ENCODE measurements at places on chromosomes 13 and 19.

DNA sequence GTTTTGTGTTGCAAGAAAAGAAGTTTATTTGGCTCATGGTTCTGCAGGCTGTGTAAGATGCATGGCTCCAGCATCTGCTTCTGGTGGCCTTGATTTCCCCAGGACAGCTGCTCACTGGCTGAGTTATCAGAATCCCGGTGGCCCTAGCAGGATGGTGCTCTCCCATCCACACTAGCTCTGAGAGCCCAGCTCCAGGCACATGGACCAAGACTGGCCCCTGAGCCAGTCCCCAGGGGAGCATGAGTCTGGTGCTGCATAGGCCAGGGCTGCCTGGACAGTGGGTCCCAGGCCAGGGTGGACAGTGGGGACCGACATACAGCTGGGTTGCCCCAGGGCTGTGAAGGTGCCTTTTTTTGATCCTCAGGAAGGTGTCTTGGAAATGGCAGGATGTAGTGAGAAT, 10.4 kb downstream of the ADGRE2 start:
- no peak for DNase-seq

DNA sequence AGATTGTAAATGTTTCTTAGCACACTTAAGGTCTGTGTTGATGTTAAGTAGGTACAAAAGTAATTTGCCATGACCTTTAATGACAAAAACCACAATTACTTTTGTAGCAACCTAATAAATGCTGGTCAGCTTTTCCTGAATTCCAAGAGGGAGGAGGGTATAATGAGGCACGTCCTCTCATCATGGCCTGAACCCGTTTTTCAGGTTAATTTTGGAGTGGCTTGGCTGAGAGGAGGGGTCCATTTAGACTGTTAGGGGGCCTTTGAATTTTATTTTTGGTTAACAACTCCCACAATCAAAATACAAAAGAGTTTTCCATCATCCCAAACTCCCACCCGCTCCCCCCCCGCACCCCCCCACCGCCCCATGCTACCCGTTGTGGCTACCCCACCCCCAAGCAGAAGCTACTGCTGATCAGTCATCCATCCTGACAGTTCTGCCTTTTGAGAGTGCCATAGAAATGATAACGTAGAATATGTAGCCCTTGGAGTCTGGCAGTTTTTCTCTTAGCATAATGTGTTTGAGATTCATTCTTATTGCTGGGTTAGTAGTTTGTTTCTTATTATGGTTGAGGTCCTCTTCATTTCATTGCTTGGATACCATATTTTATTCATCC, 14.4 kb upstream of the PLEKHF1 start:
- no peak for DNase-seq

DNA sequence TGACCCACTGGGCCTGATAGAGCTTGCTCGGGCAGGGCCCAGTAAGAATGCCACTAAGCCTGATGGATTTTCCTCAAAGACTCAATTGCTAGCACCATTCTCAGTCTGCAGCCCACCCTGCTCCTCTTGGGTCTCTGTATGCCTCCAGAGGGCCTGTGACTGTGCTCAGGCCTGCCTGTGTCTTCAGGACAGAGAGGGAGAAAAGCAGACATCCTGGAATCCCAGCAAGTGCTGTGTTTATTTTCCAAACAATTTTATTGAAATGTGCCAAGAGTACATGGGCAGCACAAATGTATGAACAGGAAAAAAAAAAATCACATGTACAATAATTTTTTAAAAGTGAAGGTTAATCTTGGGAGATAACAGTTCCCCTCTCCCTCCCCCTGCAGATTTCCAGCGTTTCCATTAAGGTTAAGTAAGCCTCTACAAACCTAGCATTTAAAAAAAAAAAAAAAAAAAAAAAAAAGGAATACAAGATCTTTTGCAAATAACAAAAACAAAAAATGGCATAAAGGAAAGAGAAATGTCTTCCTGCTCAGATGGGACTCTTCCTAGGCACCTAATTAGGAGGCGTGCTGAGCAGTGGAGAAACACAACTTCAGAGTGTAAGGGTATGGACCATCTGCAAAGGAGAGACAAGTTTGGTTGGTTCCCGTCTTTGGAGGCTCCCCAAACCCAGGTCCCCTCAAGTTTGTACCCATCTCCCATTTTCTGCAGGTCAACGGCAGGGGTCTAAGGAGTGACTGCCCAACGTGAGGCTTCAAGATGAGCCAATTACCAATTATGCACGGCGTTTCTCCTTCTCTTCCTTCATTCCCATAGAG, 4.8 kb upstream of the ECH1 start:
- DNase-seq = no peak

DNA sequence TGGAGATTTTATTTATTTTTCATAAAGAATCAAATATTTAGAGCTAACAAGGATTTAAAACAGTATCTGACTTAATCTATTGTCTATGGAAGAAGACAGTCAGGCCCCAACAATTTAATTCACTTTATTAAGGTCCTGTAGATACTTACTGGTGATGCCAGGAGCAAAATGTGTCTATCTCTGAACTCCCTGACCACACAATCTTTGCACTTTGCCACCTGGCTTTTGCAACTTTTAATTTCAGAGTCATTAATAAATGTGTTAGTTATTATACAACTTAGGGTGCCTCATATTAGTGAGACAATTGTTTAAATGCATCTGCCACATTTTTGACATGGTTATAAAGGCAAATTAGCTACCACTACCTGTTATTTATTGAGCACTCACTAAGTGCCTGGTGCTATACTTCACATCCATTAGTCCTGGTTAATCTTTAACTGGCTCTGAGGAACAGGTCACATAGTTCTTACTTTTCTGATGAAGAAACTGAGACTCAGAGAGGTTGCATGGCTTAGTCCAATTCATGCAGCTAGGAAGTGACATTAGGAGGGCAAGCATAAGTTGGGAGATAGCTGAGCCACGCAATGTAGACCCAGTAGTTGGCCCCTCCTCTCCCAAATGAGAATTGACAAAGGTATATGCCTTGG, 297.9 kb downstream of the DCT start:
- DNase-seq = no peak

GRCh38 chr13:52850396-52851136, 2.1 kb upstream of the PCDH8 start:
- DNase-seq = no peak

DNA sequence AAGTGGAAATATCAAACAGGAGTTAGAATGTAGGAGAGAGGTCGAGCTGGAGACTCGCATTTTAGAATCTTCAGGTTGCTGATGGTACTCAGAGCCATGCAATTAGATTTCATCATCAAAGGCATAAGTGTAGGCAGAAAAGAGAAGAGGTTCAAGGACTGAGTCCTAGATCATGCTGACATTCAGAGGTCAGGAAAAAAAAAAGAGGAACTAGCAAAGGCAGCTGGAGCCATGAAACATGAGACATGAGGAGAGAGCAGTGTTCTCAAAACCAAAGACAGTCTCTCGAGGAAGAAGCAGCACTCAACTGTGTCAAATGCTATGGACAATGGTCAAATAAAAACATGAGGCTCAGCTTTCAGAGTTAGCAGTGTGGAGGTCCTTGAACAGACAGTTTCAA, 12.4 kb upstream of the TPP2 start:
- DNase-seq = no peak

DNA sequence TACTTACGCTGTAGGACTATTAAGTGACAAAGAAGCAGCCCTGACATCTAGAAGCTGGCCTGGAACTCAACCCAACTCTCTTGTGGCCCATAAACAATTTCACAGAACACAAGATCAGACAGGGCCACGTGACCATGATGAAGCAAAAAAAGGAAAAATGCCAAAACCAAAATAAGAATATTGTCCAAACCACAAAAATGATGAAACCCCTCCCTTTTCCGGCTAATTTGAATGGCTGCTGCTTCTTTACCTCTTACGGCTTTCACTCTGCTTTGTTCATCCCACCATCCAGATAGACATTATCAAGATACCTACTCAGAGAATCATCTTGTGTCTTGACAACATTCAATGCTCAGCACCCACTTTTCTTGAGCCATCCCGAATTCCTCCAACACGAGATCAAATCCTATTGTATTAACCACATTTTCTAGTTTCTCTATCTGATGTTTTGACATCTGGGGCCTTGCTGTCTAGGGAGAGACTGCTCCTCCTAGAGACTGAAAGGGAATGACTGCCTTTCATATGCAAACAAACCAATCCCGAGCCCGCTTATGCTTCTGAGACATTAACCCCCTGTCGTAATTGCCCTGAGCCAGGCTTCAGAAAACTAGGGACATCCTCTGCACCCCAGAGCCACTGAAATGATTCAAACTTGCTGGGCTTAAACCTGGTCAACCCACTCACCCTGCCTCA, 186.3 kb downstream of the TDRD3 start:
- DNase-seq = no peak

- no peak for DNase-seq
Measured at GRCh38 chr19:49190781-49191180, 33.2 kb downstream of the TRPM4 start.

- DNase-seq = no peak
Measured at GRCh38 chr19:27652281-27652680, 1560.7 kb downstream of the UQCRFS1 start.

DNA sequence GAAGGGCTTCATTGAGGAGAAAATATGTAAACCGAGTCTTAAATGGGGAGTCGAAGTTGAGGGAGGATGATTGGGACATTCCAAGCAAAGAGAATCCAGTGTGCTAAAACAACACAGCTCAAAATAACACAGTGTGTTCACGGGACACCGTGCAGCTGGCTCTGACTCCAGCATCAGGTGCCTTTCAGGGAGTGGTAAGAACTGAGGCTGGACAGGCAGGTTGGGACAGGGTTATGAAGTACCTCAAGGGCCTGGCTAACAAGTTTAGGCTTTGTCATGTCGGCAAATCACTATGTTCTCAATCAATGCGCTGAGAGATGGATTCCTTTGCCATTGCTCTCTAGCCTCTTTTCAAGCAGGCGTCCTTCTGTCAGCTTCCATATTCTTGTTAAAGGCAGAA, 27.5 kb upstream of the WDFY2 start:
- DNase-seq = no peak

- DNase-seq = no peak
Measured at GRCh38 chr13:78045916-78046315, 127.3 kb upstream of the EDNRB start.

GRCh38 chr13:29532116-29532515, 63.4 kb downstream of the SLC7A1 start:
- DNase-seq = no peak

- DNase-seq = no peak
Measured at GRCh38 chr19:33332248-33332647, 29.9 kb upstream of the CEBPA start.

DNA sequence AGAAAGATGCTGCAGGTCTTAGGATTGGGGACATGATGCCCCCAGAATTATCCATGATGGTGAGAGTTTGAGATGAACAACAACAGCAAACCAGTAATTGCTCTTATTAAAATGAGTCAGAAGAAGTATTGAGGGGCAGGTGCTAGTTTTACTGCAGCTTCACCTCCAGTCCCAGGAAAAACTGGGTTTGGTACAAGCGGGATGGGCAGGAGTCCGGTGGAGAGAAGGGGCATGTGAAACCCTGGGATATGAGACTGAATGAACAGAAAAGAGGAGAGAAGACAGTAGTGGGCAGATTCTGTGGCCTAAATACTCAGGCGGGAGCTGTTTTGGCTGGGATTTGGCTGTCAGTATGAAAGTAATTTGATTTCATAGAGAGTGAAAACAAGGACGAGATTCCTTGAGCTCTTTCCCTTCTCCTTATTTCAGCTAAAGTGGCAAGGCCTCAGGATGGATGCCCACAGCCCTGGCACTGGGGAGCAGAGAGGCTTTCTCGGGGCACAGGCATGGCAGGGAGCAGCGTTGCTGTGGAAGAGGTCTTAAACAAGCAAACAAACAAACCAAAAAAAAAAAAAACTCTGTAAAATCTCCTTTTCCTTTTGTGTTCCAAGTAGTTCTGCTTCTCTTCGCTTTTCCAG, 30.7 kb downstream of the NFIX start:
- no peak for DNase-seq

GRCh38 chr19:21482863-21483276, 22.5 kb upstream of the ZNF429 start:
- peak; percentile 49 for DNase-seq

DNA sequence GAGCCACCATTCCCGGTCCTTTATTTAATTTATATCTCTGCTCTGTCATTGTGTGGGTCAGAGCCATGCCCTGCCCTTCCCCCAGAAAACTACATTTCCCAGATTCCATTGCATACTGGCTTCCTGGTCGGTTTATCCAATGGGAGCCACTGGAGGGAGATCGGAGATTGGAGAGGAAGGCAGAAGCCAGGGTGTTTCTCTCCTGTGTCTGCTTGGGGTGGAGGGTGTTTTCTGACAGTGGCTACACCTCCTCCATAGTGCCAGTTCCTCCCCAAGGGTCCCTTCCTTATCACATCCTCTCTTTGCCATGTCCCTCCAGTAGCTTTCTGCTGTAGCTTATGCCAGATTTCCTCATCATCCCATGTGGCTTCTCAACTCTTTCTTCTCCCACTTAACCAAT, 19.0 kb downstream of the OLFM2 start:
- DNase-seq = no peak

DNA sequence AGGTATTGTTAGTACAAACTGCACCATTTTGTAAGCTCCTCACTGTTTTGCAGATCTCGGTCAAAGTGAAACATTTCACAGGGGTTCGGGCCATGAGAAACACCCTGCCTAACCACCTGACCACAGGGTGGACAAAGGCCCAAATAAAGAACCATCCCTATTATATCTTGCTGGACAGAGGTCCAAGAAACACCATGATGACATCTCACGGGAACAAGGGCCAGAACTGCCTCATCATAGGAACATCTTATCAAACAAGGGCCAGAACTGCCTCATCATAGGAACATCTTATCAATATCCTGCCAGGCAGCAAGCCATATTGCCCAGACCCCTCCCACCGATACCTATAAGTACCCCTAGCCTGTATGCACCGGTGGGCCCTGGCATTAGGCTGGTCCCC, 99.7 kb downstream of the PCDH9 start:
- DNase-seq = no peak

- peak; percentile 37 for DNase-seq
Measured at GRCh38 chr19:1266916-1267476, 2.1 kb upstream of the CIRBP start.

- no peak for DNase-seq
Measured at GRCh38 chr13:112616586-112617362, 28.8 kb upstream of the TUBGCP3 start.

- no peak for DNase-seq
Measured at GRCh38 chr13:111968336-111969010, 98.5 kb upstream of the SOX1 start.

GRCh38 chr13:28942906-28943305, 122.8 kb downstream of the MTUS2 start:
- no peak for DNase-seq

GRCh38 chr13:40161931-40162330, 504.5 kb downstream of the FOXO1 start:
- no peak for DNase-seq

- no peak for DNase-seq
Measured at GRCh38 chr13:101845245-101846020, 393.0 kb downstream of the ITGBL1 start.

- no peak for DNase-seq
Measured at GRCh38 chr19:1968279-1969175, 27.6 kb downstream of the CSNK1G2 start.

GRCh38 chr19:17220207-17220758, 5.1 kb downstream of the USE1 start:
- no peak for DNase-seq

- no peak for DNase-seq
Measured at GRCh38 chr13:99671746-99672145, 170.5 kb downstream of the TM9SF2 start.
